ENCODE measurements at places on chromosomes 6 and 20. TPM values are rescaled to one million over a fixed set of nuclear protein-coding genes. Genes with fewer than 3 reads are reported as not detected.

Gene CLVS2
- polyA plus RNA-seq: under 0.01 TPM

Gene DPPA5
- not detected for polyA plus RNA-seq

Gene CAGE1
- polyA plus RNA-seq: not detected

DNA sequence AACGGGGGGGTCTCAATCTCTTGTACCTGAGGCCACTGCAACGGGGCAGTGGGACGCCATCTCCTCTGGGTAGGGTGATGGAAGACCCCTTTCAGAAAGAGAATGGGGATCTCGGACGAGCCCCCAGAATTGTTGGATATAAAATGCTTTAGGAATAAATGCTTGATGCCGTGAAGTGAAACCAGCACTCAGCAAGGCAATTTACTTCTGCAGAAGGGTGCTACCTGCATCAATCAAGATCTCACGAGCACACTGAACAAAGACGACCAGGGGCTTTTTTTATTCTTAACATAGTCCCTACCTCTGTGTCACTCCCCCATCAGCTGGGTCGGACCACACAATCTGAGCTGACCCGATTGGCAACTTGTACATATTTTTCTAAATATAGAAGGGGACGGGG is 203.6 kb upstream of the TBX18 start:
- no peak for DNase-seq

GRCh38 chr6:154986787-154987235 is 8.3 kb upstream of the TIAM2 start:
- DNase-seq: no peak

- DNase-seq: no peak
These were observed 39.1 kb downstream of the COL12A1 start for GRCh38 chr6:75166773-75167172.

DNA sequence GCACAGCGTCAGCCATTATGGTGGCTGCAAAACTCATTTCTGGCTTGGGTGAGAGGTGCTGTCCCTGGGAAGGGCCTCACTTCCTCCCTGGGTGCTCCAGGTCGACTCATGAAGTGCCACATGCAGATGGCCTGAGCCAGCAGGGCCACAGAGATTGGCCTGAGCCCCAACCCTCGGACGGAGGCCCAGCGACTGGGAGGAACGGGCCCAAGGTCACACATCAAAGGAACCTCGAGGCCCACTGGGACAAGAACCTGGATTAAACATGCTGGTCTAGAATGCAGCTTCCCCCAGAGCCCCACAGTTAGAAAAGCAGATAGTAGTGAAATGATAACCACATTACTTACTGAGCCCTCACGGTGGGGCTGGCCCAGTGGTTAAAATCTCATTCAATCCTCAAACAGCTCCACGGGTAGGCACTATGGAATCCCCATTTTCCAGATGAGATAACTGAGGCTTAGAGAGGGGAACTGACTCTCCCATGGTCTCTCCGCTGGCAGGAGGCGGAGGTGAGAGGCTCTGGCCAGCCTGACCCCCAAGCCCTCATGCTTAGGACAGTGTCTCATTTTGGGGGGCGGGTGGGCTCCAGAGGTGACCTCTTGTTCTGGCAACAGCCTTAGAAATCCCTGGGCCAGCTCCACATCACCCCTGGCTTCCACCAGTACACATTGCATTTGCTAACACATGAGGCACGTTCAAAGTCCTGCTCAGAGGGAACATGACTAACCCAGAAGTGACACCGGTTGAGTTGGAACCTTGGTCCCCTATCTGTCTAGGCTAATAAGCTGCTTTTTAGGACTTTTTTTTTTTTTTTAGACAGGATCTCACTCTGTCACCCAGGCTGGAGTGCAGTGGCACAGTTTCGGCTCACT is 53.0 kb downstream of the SRC start:
- no peak for DNase-seq

Data from BJ (cell line).